ENCODE measurements at places on chromosomes 3 and 15.

DNA sequence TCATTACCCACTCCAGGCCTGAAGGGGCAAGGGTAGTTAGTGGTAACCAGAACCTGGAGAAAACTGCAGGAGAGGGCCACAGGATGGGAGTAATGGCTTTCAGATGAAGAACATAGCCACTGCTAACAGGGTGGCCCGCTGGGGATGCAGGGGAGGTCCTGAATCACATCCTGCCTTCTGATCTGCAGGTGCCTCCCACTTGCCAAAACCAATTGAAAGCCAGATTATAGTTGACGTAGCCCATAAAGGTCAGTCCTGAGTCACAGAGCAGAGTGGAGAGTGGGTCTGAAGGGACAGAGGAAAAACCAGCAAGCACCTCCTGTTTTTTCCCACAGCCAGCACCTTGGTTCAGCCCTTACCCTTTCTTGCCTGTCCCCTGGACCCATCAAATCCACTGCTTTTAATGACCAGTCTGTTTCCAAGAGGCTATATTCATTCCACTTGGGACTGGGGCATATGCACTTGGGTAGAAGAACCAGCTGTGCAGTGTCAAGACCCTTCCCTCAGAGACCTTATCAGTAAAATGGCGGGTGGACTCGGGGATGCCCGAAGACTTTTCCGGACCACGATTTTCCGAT, 646 bp upstream of the SLC35G2 start:
- peak; percentile 37 for DNase-seq

GRCh38 chr3:60301142-60301541, 950.1 kb downstream of the FHIT start:
- DNase-seq: no peak

DNA sequence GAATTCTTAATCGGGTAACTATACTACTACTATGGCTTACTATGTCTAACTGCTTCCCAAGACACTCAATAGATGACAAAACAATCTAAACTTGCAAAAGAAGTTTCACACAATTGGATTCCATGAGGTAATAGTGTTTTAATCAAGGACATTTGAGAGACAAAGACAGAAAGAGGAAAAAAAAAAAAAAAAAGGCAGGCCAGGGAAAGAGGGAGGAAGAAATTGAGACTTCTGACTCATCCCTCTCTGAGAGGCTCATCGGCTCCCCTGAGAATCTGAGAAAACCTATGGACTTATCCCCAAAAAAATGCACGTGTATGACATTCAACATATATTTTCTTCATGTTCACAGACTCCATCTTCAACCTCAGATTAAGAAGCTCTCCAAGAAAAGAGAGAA, 61.0 kb downstream of the SCAPER start:
- DNase-seq: no peak

- no peak for DNase-seq
Observed at GRCh38 chr15:100940767-100941379, 21.7 kb downstream of the LRRK1 start.

DNA sequence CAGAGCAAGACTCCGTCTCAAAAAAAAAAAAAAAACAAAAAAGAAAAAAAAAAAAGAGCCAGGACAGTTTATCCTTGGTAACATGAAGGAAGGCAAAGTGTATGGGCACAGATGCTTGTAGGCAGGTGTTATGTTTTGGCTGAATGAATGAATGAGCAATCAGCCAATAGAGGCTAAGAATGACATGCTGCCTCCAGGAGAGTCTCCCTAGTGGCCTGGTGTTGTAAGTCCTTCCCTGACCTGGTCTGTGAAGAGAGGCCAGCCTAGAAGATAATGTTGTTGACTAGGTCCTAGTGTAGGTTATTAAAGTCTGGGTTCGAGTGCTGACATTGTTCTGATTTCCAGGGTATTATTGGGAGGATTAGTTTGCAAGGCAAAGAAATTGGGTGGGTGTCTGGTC, 24.9 kb downstream of the GYG1 start:
- DNase-seq: no peak

DNA sequence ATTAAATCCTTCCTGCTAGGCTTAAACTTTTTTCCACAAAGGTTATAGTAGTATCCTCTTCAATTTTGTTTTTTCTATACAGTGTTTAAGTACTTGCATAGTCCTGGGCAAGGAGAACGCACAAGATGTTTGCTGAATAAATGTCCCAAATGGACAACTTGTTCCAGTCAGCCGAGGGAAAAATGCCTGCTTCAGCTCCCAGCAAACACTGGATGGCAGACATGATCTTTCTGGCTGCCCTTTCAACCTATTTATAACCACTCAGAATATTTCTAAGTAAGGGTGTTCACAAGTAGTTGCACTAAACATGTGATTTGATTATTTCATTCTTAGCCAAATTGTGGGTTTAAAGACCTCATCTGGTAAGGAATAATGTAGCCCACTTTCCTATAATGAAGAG, 29.8 kb downstream of the GNB4 start:
- no peak for DNase-seq

- DNase-seq: peak; percentile 49
Observed at GRCh38 chr3:47016934-47017435, 37.5 kb downstream of the NBEAL2 start.

DNA sequence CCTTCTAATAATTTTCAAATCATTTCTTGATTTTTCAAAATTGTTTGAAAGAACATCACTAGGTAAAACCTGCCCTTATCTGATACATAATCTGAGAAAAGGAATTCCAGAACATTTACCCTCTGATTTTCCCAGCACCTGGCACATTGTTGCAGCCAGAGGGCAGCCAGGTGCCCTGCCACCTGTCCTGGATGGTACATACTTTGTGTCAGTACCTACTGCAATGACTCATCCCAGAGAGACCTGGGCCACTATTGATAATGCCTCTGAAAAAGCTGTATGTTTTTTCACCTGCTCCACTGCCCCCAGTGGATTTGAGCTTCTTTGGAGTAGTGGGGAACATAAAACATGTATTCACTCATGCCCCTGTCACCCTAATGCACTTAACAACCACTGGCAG, 648.9 kb upstream of the GBE1 start:
- DNase-seq: no peak

- DNase-seq: no peak
Observed at GRCh38 chr3:76222201-76222600, 436.9 kb upstream of the ZNF717 start.

DNA sequence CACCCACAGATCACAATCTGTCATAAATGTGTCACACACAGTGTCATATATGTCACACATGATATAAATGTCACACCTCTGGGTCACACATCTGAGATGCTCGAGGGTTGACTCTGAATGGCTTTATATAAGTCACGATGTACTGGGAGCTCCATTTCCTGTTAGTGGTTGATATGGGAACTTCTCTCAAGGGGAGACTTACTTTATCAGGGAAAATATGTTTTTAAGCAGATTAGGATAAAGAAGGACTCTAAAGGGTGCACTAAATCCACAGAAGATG, 83.9 kb upstream of the MEF2A start:
- DNase-seq: no peak

DNA sequence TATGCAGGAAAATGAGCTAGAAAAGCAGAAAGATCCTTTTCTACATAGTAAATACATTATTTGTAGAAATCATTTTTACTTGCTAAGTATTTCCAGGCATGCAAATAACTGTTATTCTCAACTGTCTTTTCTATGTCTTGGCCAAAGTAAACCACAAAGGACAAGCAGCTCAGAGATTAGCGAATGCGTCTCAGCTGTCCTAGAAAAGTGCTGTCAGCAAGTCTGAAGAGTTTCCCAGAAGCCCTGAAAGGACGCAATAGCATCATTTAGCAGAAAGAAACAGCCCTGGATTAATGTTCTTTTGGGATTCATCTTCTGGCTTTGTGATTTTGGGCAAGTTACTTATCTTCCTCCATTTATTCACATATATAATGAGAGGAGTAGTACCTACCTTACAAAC, 100.3 kb downstream of the ZIC1 start:
- DNase-seq: no peak

DNA sequence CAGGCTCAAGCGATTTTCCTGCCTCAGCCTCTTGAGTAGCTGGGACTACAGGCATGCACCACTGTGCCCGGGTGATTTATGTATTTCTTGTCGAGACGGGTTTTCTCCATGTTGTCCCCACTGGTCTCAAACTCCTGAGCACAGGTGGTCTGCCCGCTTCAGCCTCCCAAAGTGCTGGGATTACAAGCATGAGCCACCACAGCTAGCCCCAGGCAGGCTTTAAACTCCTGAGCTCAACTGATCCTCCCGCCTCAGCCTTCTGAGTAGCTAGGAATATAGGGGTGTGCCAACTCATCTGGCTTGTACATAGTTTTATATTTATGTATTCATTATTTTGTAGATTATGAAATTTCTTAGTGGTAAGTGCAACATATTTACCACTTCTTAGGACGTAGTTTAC, 198.8 kb upstream of the MCTP2 start:
- no peak for DNase-seq

DNA sequence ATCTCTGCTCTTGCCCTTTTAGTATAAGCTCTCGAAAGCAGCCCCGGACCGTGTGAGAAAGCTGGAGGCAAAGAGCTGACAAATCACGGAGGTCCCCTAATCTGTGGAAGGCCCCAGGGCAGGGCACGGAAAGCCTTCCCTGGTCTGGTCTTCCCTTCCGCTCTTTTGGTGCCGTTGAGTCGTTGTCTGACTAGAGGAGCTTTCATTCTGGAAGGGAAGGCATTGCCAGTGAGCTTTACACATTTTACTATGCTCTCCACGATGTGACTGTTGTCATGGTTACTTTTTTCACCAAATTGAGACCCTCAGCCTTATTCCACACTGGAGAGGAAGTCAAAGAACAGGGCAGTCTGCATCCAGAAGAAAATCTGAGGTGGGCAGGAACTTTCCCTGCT, 71.7 kb downstream of the CYP19A1 start:
- DNase-seq: no peak

DNA sequence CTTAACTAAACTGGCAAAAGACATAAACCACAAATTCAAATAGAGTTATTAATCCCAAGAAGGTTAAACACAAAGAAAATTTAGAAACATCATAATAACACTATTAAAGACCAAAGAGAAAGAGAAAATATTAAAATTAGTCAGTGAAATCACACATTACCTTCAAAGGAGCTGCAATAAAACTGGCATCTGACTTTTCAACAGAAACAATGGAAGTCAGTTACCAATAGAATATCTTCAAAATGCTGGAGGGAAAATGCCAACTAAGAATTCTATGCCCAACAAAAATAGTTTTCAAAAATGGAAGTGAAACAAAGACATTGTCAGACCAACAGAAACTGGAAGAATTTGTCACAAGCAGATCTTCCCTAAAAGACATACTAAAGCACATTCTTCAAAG, 68.7 kb upstream of the RNF7 start:
- no peak for DNase-seq

DNA sequence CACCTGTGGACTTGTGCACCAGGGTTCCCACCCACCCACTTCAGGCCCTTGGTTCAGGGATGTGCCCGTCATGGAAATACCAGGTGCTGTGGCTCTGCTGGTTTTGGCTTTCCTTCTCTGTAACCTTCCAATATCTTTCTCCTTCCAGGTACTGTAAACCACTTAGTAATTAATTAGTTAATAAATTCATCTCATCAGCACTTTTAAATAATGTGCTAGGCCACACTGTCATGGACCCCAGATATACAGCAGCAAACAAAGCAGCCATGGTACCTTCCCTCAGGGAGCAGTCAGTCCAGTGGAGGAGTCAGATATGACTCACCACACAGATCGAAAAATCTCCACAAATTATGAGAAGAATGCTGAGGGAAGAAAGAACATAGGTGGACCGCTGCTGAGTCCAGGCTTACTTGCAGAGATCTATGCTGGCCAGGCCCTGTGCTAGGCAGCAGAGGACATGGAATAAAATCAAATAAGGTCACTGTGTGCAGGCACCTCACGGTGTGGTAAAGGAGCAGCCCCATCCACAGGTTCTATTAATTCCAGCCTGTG, 6.8 kb upstream of the GATA2 start:
- DNase-seq: no peak

DNA sequence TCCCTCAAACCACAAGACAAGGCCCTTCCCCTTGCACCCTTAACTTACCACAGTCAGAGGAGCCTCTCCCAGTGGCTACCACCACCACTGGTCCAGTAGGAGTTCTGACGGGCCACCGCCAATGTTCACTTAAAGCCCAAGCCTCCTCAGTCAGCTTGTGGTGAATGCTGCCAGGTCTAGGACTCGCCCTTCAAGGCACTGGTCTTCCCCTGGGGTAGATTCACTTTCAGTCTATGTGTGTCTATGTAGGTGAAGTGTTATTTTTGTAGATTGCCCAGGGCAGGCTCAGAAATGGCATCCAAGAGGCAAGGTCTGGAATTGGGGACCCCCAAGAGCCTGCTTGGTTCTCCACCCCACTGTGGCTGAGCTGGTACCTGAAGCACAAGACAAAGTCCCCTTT, 15.4 kb upstream of the CASR start:
- no peak for DNase-seq

DNA sequence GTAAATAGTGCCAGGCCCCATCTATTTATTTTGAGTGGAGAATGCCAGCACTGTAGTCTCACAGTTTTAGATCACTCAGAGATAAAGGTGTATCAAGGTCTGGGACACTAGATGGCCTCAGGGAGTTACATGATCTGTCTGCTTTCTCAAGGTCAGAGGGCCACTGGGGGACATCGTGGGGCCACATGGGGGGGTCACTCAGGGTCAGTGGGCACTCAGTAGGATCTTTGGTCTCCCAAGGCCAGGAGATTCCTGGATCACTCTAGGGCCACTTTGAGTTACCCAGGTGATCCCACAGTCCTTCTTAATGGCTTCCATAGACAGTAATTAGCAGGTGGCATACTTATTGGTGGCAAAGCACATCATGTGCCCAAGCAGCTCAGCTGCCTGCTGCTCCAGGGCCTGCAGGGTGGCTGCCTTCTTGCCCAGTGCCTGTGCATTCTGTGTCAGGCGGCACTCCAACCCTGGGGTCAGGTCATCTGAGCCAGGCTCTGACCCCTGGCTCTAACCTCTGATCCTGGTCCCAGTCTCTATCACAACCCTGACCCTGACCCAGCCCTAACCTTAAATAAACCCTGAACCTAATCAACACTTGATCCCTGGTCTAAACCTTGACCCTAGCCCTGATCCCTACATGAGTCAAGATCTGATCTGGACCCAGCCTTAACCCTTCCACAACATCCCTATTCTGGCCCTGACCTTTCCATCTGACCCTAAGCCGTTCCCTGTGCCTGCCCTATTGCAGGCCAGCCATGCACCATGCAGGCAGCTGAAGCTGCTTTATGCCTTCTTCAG, 1.8 kb upstream of the LAMB2 start:
- DNase-seq: no peak

- no peak for DNase-seq
Observed at GRCh38 chr3:123678108-123678511, 93.3 kb upstream of the HACD2 start.

GRCh38 chr3:147702509-147702908, 293.3 kb downstream of the ZIC1 start:
- DNase-seq: no peak

- DNase-seq: no peak
Observed at GRCh38 chr3:72862314-72863090, 14.3 kb upstream of the SHQ1 start.

Data from CD4-positive, alpha-beta T cell treated with Interleukin-15 for 4 hours (primary cell).